ENCODE measurements at places on chromosomes 2 and 18.

DNA sequence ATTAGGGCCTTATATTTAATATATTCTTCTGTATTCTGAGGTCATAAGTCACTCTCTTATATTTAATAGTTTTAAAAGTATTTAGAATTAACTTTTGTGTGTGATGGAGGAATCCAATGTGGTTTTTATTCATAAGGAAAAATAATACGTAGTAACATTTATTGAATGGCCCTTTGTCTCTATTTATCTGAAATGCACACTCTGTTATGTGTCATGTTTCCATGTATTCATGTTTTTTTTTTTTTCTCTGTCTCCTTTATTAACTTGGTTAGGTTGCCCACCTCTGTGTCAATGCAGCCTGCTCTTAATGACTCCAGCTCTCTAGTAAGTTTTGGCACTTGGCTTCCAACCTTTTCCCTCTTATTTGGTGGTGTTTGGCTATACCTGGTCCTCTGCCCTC, 33.8 kb downstream of the RNF144A start:
- H3K4me3 ChIP-seq: no peak overlapping the region
- peaks cover 9% of the 10 kb centered on the region for H3K4me1 ChIP-seq
- DNase-seq: no peak
- no peaks in the 10 kb centered on the region for H3K27me3 ChIP-seq

DNA sequence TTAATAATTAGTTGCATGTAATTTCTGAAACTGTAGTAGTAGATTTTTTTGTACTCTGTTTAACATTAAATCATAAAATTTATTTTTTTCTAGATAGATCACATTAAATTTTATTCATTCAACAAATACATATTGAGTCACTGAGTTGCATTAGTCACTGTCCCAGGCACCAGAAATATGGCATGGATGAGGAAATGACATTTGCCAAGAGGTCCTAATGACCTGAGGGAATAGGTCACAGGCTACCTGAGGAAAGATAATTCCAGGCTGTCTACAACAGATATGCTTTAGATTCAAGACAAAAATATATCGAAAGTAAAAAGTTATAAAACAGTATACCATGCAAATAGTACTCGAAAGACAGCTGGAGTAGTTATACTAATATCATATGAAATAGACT, 852.4 kb upstream of the ACVR2A start:
- no peak overlapping the region for H3K4me3 ChIP-seq
- no peaks in the 10 kb centered on the region for H3K36me3 ChIP-seq
- no peak for DNase-seq
- H3K27ac ChIP-seq: no peak overlapping the region

DNA sequence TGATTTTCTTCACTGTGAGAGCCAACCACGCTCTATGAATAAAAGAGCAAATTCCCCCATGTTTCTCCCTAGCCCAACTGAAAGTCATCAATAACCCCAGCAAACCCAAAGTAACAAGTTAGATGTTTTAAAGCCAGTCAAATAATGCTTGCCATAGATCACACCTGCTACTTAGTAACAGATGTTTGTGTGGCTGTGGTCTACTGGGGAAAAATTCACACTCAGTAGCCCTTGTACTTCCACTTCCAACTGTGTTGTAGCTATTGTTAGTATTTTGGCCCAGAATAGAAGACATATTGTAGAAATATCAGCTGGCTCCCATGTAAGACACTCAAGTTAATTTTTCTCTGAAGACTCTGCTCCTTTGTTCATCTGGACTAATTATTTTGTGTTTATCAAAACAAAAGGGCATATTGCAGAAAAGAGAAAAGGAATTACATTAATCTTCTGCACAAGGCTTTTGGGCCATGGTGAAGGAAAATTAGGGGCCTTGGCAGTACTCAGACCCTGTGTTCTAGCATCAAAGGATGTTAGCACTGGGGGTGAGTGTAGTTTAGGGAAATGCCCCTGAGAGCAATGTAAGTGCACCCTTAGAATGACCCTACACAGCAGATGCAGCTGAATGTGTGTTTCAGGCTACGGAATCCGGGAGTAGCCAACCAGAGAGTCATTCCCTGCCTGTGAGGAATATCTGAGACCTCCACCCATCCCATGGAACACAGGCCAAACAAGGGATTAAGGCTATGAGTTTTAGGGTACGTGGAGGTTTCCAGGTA, 521.9 kb downstream of the EPHA4 start:
- no peak for DNase-seq
- no peak overlapping the region for H3K4me3 ChIP-seq

- no peak overlapping the region for H3K4me3 ChIP-seq
- H3K27me3 ChIP-seq: no peaks in the 10 kb centered on the region
- DNase-seq: peak; percentile 20
- peaks cover 5% of the 10 kb centered on the region for H3K4me1 ChIP-seq
These were observed 128.6 kb downstream of the INHBB start for GRCh38 chr2:120474486-120474885.

DNA sequence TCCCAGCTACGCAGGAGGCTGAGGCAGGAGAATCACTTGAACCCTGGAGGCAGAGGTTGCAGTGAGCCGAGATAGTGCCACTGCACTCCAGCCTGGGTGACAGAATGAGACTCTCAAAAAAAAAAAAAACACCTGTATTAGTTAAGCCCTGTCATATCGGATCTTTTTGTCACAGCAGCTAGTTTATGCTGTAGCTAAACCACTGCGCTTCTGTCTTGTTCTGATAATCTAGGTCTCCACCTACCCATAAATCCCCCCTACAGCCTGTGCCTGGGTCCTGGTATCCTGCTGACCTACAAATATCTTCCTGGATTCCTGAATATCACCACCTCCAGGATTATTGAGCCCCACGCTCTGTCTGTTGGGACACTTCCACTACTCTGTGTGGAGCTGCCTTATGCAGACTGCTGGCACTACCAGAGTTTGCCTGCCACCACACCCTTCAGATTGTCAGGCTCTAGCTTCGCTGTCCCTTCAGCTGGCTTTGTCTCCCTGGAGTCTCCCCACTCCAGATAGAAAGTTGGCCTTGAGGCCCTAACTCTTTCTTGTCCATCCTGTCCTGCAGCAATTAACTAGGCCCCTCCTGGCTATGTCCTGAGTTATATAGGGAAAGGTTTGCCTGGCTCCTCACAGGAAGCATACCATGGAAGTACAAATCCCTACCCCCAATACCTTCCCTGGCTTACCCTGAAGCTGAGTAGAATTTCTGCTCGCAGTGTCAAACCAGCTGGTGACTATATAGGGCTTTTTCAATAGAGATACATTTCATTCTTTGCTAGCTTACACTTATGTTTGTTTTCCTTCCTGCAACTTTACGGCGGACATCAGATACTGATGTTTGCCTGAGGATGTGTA, 136.0 kb upstream of the SERTAD2 start:
- H3K4me3 ChIP-seq: no peak overlapping the region
- H3K27me3 ChIP-seq: no peaks in the 10 kb centered on the region
- H3K36me3 ChIP-seq: no peaks in the 10 kb centered on the region

- H3K27me3 ChIP-seq: no peaks in the 10 kb centered on the region
- no peak overlapping the region for H3K27ac ChIP-seq
- H3K4me3 ChIP-seq: no peak overlapping the region
These were observed 143.8 kb downstream of the GALNT14 start for GRCh38 chr2:30994227-30995056.
